ENCODE measurements at places on chromosomes 1 and 21.

- DNase-seq = peak; percentile 80
Observed at GRCh38 chr1:31723828-31724359, 20.1 kb upstream of the COL16A1 start.

- DNase-seq = peak; percentile 28
Observed at GRCh38 chr1:231983588-231984193, 357.1 kb downstream of the DISC1 start.

DNA sequence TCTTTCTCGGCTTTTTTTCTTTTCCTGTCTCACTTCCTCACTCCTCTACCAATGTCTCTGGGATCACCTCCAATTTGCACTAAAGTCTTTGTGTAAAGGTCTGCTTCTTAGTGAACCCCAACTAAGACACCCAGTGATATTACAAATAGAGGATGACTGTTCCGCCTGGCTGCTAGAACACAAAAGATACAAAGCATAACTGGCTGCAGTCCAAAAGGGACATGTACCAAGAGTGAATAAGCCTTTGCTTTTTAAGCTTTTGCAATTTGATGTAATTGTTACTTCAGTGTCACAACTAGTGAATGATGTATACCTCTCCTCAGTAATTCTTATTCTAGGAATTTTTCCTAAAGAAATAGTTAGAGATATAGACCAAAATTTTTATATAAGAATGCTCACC, 82.8 kb upstream of the BEND5 start:
- DNase-seq = no peak

- no peak for DNase-seq
Observed at GRCh38 chr1:226268421-226269124, 40.4 kb downstream of the LIN9 start.

GRCh38 chr1:100001462-100001861, 31.7 kb downstream of the SLC35A3 start:
- DNase-seq = no peak

- DNase-seq = no peak
Observed at GRCh38 chr1:174445817-174446216, 1.9 kb upstream of the GPR52 start.

DNA sequence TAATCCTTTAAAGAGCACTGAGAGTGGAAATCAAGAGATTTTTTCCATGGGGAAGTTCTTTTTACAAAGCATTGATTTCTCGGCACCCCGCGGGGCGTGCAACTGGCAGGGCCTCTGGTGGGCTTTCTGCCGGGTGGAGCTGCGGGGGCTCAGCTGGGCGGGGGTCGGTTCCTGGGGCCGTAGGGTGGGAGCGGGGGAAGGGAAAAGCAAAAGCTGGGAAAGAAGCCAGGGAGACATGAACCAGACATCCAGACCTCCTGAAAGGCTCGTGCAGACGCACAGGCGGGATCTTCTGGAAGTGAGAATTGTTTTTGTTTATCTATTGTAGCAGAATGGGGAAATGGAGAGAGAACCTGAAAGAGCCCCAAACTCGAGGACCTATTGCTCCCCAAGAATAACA, 235.2 kb downstream of the FAM72C start:
- DNase-seq = no peak
